Calu3 (cell line): ENCODE measurements at places on chromosomes 6 and 20.
A peak's percentile ranks its signal among the peaks of the same experiment; 100 is the strongest.

- DNase-seq = peak; percentile 12
Measured at GRCh38 chr6:149363154-149363553, 36.9 kb upstream of the SUMO4 start.

GRCh38 chr6:41887331-41887751 is 7.8 kb downstream of the USP49 start:
- no peak for DNase-seq

GRCh38 chr20:1255675-1256074 is 10.4 kb upstream of the SNPH start:
- no peak for DNase-seq

GRCh38 chr6:10939840-10940239 is 53.0 kb downstream of the SYCP2L start:
- no peak for DNase-seq

- DNase-seq = no peak
Measured at GRCh38 chr20:16759181-16759563, 11.0 kb downstream of the OTOR start.

DNA sequence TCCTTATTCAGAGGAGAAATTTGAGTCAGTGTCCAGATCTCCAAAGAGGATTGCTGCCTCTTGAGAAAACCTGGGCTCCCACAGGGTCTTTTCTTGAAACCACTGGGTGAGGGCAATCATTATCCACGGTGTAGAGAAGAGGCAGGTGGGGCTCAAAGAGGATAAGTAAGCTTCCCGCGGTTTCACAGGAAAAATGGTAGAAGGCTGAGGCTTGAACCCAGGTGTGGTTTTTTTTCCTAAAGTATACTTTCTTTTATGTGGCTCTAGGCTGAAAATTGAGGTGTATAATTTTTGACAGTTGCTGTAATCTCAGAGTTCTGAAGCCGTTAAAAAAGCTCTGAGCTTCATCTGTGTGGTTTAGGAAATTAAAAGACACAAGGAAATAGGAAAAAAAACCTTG is 164.5 kb downstream of the FARS2 start:
- DNase-seq = no peak

DNA sequence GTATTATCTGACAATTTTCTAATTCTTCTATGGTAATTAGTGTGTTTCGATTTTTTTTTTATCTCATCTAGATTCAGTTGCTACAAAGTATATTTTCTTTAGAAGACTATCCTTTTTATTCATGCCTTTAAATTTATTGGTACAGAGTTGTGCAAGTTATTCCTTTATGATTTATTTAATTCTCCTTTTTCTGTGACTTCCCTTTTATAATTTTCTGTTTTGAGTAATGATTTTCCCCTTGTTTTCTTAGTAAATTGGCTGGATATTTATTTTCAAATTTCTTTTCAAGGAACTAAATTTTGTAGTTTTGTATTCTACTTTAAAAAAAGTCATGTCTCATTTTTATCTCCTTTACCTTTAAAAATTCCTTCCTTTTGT is 2.4 kb upstream of the IL22RA2 start:
- no peak for DNase-seq

- no peak for DNase-seq
Measured at GRCh38 chr20:14555676-14556075, 218.3 kb upstream of the FLRT3 start.

- DNase-seq = no peak
Measured at GRCh38 chr6:122681705-122682104, 71.5 kb downstream of the PKIB start.

DNA sequence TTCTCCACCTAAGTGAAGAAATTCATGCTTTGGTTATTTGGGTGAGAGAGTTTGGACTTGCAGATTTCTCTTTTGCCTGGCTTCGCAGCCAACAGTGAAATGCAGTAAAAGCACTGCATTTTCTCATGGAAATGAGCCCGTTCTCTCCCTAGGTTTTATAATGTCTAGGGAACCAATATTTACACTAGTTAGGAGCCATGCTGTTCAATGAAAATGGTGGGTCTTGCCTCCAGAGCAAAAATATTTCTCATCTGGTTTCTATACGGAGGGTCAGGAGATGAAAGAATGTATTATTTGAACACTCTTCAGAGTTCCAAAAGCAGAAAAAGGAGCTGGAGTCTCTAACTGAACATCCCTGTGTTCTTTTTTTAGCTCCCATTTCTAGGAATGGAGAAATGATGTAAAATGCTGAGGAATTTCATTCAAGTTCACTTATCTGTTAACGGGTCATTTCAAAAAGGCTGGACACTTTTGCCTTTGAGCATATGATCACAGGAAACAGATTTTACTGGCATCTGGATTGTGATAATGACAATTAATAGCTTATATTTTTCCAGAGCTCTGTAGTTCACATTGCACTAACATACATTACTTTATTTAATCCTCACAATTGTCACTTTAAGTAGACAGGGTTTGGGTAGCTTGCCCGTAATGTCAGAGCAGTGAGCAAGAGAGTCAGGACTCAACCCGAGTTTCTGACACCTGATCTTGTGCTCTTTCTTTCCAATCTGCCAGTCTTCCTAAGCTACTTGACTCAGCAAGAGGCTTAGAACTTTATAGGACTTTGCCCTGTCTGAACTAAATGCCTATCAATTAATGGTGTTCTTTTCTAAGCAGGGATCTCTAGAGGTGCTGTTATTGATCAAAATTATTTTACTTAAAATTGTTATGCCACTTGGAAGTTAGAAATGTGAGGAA is 78.0 kb downstream of the PPP1R14C start:
- DNase-seq = no peak

- no peak for DNase-seq
Measured at GRCh38 chr6:10351791-10352190, 63.1 kb downstream of the TFAP2A start.

DNA sequence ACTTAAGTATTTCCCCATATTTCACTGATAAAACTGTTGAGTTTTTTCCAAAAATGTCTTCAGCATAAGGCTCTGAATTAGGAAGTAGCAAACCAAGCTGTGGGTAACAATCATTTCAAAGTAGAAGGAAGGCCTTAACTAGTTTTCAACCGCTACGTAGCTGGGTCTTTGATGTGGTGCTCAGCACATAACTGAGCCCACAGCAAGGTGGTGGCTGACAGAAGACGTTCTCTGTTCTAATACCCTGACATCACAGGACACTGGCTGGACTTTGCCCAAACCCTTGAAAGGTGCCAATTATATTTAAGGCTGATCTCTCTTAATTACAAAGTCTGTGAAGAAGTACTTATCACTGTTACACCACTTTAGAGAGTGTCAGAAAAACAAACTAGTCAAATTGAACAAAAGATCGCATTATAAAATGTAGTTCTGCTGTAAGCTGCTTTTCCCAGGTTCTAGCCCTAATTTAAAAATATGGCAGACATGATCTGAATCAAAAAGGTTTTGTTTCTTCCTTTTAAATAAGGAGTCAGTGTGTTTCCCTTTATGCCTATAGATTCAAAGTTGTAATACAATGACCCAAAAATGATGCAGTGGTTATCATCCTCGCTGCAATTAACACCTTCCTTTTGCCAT is 26.7 kb downstream of the MAN1A1 start:
- DNase-seq = no peak

- DNase-seq = peak; percentile 41
Measured at GRCh38 chr6:158031381-158032353, 50.0 kb downstream of the SYNJ2 start.
